T-helper 9 cell (primary cell): ENCODE measurements at places on chromosomes 7 and 10.

- DNase-seq: no peak
Measured at GRCh38 chr7:150396851-150397260, 17.7 kb downstream of the ZNF775 start.

- DNase-seq: no peak
Measured at GRCh38 chr10:5364890-5365338, at the start of gene UCN3. TSS of gene UCN3 (plus strand) at chr10:5364966. CDS start at chr10:5373721, 8,755 bp downstream.

DNA sequence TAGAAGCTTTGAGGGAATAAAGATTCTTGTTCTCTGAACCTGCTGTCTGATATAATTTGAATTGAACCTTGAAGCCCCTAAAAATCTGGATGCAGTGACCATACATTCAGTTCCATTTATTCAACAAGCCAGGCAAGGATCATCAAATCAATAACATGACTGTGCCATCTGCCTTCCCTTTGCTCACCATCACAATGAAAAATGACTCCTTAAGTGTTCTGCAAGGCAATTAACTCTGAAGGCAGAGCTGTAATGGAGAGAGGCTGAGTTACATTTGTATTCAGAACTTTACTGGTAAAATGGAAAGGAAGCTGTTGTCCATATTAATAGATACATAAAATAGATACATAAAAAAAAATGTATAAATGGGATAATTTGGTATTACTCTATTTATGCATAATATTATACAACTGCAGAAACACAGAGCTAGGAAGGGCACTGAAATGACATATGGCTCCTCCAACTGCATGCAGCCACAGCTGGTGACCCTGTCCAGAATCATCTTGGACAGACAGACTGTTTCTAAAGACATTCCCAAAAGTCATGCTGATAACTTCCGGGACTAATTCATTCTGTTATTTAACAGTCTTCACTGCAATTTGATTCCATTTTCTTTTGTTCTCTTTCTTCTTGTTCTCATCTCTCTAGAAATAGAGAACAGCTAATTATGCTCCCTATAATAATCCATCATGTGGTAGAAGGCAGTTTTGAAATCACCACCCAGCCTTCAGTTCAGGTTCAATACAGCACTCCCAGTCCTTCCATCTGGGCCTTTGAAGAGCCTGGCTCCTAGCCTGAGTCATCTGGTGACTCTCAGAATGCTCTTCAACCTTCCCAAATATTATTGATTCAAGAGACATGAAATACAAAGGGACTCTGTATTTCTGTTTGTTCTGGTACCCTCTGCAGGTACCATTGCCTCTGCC lies 412.6 kb downstream of the GFRA1 start:
- no peak for DNase-seq

- no peak for DNase-seq
Measured at GRCh38 chr7:20601121-20601520, 14.3 kb upstream of the ABCB5 start.

GRCh38 chr7:130112093-130112492 lies 41.8 kb downstream of the KLHDC10 start:
- DNase-seq: no peak

DNA sequence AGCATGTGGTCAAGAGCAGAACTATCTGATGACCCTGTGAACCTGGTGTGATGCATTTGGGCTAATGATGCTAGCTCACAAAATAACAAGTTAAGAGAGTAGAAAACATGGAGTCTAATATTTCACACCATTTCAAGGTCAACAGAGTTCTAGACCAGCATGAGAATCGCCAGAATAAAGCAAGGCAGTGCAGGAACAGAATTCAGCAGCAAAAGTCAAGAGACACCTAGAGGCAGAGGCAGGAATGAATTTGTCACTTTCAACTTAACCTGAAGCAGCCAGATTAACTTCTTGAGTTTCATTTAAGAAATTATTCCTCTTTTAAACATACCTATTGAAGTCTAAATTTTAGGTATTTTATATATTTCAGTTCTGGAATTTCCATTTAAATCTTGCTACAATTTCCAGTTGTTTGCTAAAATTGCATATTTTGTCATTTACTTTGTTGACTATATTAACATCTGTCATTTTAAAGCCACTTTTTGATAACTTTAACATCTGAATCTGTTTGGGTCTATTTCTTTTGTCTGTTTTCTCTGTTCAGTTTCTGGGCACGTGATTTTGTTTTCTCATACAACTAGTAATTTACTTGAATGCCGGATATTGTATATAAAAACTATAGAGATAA lies 44.2 kb upstream of the PRSS58 start:
- no peak for DNase-seq

GRCh38 chr10:61907011-61907410 lies 5.5 kb downstream of the ARID5B start:
- DNase-seq: no peak

GRCh38 chr7:25296086-25296485 lies 67.8 kb upstream of the NPVF start:
- no peak for DNase-seq

- DNase-seq: no peak
Measured at GRCh38 chr7:22628112-22628511, 98.9 kb upstream of the IL6 start.

DNA sequence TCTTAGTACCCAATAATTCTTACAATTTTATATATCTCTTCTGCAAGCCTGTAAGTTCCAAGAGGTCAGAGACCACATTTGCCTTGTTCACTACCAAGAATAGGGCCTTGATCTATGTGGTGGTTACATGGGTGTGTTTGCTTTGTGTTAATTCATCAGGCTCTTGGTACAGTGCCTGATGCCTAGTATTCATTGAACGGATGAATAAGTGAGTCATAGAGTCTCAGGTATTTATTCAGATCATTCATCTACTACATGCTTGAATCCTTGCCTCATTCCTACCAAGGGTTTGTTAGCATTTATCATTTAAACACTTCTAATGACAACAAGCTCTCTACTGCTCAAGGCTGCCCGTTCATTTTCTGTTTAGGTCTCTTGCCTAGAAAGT lies 11.3 kb upstream of the SGPL1 start:
- DNase-seq: no peak

GRCh38 chr7:80634505-80634904 lies 3.9 kb upstream of the CD36 start:
- DNase-seq: no peak

GRCh38 chr7:48452218-48452617 lies 281.0 kb downstream of the ABCA13 start:
- DNase-seq: no peak

DNA sequence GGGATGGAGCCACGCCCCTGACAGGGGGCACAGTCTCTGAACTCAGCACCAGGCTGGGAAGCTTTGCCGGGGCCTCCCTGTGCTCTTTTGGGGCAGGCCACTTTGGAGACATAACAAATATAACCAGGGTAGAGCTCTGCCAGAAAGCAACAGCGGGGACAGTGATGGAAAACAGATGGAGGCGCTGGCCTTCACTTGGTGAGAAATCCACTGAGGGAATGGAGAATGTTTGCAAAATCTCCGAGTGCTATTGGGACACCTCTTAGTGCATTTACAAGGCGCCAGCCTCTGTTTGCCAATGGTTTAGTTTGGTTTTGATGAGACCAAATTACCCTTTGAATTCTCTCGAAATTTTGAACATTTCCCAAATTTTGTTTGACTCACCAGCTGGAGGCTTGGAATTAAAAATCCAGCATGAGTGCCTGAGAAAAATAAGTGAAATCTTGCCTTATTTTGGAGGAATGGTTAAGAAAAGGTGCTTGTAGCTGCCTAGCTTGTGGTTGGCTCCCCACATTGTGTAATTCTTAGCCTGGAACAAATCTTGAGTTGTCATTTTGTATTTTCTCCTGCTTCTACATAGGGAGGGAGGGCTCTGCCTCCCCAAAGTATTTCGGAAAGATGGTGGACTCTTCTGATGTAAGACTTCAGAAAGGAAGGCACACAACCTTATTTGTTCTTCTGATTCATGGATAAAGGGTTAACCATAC lies 980.5 kb downstream of the LRMDA start:
- DNase-seq: no peak

DNA sequence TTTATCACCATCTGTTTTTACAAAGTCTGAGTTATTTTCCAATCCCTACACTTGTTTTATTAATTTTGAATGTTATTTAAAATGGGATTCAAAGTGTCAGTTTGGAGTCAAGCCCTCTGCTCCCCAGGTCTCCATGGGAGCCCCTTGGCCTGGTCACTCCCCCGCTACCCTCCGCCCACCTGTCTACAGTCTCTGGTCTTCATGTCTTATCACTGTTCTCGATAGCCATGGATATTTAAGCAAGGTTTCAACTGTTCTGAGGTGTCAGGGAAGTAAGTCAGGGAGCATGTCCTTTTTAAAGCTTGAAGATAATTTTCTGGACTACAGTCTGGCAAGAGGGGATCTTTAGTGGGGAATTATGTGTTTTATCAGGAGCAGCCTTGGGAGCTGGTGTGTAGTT lies 19.1 kb upstream of the HPS1 start:
- DNase-seq: no peak

DNA sequence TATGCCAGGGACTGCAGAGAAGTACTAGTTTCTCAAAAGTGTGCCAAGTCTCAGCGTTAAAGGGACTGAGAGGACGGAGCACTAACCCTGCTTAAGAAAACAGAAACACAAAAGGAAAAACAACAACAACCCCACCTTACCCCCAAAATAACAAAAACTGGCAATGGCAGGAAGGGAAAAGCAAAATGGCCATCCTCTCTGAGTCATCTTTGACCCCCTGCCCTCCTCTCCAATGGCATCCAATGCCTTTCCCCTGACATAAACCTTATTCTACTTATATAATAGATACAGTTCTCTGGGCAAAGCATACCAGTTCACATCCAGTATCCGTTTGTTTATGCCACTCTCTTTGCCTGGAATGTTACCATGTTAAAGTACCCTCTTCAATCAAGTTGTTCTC lies 1.6 kb downstream of the POLR1F start:
- DNase-seq: no peak

DNA sequence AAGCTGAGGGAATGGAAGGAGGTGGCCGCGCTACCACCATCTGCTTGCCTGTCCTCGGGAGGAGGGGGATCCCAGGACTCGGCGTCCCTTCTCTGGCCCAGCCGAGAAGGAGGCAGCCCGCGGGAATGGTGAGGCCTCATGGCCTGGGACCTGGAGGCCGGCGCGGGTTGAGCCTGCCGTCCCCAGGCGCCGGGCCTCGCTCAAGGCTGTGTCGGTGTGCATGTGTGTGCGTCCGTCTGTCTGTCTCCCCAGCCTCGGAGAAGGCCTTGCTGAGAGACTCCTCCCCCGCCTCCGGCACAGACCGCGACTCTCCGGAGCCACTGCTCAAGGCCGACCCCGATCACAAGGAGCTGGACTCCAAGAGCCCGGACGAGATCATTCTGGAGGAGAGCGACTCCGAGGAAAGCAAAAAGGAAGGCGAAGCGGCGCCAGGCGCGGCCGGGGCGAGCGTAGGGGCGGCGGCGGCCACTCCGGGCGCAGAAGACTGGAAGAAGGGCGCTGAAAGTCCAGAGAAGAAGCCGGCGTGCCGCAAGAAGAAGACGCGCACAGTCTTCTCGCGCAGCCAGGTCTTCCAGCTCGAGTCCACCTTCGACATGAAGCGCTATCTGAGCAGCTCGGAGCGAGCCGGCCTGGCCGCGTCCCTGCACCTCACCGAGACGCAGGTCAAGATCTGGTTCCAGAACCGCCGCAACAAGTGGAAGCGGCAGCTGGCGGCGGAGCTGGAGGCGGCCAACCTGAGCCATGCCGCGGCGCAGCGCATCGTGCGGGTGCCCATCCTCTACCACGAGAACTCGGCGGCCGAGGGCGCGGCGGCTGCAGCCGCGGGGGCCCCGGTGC lies 1.3 kb downstream of the HMX3 start:
- no peak for DNase-seq

DNA sequence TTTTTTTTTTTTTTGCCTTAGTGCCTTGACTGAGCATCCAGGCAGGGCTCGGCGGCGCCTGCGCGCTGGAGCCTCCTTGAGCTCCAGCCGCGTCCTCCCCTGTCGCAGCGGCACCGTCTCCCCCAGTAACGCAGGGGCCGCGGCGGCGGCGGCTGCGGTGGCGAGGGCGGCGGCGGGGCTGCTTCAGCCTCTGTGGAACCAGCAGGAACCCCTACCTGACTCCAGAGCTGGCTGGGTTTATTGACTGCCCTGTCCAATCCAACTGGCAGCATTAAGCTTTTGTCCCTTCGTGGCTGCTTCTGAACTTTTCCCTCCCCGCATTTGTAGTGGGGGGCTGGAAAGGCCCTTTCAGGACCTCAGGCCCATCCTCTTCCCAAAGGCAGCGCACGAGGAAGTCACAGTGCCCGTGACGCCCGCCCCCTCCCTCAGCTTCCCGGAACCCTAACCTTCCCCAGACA lies at the start of gene GPR85:
Gene GPR85, minus strand, starts transcription at position 397 of the 458 bp plus-strand sequence. CDS start 2,106 bp downstream, outside the sequence.
- no peak for DNase-seq

DNA sequence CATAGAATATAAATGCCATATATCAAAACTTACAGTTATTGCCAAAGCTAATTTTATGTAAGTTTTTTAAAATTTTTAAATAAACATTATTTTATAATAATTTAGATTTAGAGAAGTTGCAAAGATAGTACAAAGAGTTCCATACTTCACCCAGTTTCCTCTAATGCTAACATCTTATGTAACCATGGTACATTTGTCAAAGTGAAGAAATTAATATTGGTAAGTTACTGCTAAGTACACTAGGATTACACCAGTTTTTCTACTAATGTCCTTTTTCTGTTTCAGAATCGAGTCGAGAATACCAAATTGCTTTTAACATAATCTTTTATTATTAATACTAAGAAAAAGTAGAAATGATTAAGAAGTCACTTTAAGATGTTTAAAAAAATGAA lies 29.2 kb downstream of the CSGALNACT2 start:
- DNase-seq: no peak

DNA sequence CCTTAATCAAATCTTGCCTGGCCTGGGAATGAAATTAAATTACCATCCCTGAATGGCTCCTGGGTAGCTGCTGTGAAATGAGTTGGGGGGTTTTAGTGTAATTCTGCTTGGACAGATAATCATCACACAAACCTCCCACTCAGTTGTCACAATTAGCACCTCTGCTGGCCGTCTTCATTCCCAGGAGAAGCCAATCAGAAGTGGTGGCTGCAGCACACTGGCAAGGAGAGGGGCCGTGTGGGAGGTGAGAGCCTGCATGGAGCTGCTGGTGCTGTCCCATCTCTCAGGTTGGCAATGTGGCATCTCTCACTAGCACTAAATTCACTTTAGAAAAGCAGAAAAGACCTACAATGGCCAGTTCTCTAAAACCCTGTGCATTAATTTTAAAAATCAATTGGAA lies 92.5 kb downstream of the NT5C2 start:
- no peak for DNase-seq

DNA sequence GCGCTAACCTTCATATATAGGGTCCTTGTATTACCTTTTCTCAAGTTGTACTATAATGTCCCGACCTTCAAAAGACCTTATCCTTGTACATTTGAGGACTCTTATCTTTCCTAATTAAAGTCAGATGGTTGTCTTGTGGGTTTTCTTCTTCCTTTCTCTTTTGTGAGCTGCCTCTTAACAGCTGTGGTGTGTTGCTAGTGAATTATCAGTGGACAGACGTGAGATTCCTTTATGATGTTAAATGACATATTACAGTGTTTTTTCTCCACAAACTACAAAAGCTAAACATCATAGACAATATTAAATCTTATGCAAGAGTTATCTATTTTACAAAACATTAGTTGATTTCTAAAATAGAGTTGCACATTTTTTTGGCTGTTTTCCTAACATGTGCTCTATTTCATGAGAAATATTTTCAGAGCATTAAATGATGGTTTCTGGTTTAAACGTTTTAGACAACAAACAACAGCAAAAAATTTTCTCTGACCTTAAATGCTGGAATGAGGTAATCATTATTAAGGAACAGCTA lies 272.2 kb upstream of the NPVF start:
- DNase-seq: no peak
